ENCODE measurements at places on chromosomes 2 and 18. TPM values are rescaled to one million over a fixed set of nuclear protein-coding genes. Genes with fewer than 3 reads are reported as not detected.

GRCh38 chr2:231470246-231470900 lies 6.1 kb upstream of the NCL start:
- DNase-seq, result no peak

DNA sequence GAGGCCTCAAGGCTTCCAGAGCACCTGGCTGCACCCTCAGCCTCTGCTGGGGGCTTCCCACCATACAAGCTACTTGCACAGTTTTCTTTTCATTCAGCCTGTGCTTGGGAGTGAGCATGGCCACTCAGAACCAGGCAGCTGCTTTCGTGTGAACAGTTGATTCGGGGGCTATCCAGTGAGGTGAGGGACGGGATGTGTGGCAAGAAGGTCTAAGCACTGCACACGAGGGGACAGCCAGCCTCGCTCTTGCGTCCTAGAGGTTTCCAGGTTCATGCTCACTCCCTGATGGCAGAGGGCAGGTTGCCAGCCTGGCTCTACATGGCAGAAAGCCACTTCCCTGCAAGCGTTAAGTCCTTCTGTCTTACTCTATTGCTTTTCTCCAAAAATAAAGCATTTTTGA lies 146.2 kb downstream of the MBP start:
- DNase-seq, result no peak

Gene ERBB4
- not detected for polyA plus RNA-seq

Gene CNDP1
- polyA plus RNA-seq, result not detected

Gene NT5C1B
- polyA plus RNA-seq, result not detected

- DNase-seq, result no peak
These were observed 516.7 kb downstream of the LRRTM4 start for GRCh38 chr2:77005522-77005921.

DNA sequence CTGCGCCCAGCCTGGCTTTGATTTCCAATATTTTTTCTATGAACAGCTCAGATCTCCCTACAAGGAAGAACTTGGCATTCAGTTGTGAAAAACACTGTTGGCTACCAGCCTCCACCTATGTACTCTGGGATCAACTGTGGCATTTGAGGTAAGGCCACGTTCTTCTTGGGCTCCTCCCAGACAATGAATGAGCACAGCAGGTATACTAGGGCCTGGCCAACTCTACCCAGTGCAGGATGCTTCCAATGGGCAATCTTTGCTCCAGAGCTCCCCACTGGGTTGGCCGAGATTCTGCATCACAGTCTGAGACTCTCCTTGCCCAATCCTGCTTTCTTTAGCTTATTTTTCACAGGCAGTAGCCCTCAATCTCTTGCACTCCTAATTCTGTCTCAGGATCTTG lies 75.9 kb downstream of the TMEM131 start:
- no peak for DNase-seq

- DNase-seq, result peak; percentile 40
These were observed 39.8 kb downstream of the WDR33 start for GRCh38 chr2:127770973-127771735.

Gene INHA
- polyA plus RNA-seq, result 0.94 TPM

- no peak for DNase-seq
These were observed 730.9 kb upstream of the ID2 start for GRCh38 chr2:7951001-7951400.

Gene PARD3B
- 10.2 TPM for polyA plus RNA-seq

DNA sequence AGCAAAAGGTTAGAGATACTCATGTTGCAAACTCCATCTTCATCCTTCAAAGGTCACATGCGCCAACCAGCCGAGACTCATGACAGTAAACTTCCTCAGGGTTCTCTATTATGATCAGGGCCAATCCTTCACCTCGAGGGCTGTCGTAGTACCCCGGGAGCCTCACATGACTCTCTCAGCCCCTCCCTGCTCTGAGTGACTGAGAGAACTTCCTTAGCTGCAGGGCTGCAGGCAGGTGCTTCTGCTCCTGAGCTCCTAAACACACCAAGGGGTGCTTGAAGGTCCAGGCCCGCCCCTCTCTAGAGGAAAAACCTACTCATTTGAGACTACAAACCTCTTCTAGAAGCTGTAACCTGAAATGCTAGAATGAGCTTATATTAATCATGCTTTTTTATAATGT lies 48.2 kb downstream of the LONRF2 start:
- DNase-seq, result no peak

GRCh38 chr2:19643117-19643518 lies 258.7 kb downstream of the TTC32 start:
- no peak for DNase-seq

DNA sequence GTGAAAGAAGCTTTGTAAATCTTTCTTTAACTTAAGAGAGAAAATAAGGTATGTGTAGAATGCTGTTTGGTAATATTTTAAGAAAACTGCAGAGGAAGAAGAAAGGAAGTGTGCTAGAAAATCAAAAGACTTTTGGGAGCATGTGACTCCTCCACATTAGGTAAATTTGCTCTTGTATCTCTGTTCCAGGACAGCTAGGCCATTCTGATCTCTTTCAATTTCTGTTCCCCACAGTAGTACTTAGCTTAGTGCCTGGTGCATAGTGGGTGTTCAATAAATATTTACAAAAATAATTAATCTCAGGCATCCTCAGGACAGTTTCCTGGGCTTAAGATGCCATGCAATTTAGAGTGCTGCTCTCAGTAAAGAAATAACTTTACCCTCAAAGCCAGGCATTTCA lies 105.0 kb downstream of the GPD2 start:
- no peak for DNase-seq

GRCh38 chr2:197668296-197668695 lies 7.1 kb downstream of the RFTN2 start:
- no peak for DNase-seq

Gene TRABD2A
- polyA plus RNA-seq, result 3.8 TPM

DNA sequence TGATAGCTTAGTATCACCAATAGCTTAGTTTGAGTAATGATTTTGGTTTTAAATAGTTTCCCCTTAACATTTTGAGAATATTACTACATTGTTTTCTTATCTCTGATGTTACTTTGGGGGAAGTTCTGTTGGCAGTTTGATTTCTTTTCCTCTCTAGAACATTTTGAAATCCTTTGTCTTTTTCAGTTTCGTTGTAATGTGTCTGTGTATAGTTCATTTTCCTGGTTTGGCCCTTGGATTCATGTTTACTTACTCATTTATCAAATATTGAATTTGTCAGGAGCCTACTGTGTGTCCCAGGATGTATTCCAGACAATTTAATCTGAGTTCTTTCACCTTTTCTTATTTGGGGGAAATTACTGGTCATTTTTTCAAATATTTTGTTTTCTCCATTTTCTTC lies 16.7 kb downstream of the ANKRD12 start:
- no peak for DNase-seq

Gene CCDC141
- polyA plus RNA-seq, result not detected

DNA sequence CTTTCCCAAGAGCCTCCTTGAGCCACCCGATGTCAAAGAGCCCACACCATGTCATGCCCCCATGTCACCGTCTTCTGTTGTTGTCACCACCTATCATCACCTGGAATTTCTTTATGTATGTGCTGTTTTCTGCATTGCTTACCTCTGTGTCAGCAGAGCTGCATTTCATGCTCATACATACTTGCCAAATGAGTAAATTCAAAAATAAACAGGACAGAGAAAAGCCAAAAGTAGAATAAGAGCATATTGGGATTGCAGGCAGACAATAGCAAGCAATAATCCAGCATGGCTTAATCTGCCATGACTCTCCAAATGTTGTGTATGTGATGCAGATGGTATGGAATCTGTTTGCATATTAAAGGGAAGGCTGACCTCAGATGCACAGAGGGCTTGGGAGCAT lies 15.3 kb upstream of the RGPD4 start:
- no peak for DNase-seq

GRCh38 chr2:153780241-153780640 lies 91.5 kb upstream of the GALNT13 start:
- no peak for DNase-seq

Gene CCDC74B
- 2.7 TPM for polyA plus RNA-seq

Gene AGXT
- not detected for polyA plus RNA-seq

DNA sequence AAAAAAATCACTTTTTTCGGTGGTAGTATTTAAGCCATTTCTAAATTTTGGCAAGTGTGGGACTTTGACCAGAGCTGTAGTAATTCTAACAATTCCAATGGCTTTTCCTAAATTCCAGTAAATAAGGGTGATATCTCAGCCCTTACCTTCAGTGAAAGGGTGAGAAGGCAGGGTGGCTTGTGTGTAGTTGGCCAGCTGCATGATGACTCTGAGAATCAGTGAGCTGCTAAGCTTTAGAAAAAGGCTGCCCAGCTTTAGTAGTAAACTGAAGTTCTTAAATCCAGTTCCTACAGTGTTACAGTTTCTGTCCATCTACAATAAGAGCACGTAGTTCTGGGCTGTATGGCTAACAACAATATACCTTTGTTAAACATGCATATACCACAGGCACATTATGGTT lies 42.0 kb downstream of the OXER1 start:
- DNase-seq, result no peak

Gene HNRNPLL
- 49.7 TPM for polyA plus RNA-seq

Gene IL36A
- not detected for polyA plus RNA-seq

DNA sequence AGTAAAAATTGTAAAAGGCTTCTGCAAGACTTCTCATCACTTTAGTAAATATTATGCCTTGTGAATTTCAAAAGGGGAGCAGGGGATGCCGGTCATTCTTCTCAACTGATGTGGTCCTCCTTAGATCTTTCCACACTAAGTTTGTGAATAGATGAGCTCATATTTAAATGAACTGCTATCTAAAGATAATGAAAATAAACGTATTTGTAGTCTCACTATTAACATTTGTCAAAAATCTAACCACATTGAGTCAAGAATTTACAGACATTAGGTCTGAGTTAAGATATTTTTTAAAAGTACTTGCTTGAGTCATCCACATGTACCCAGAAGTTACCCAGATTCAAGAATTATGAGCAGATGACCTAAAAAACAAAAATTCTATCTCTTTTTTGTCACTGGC lies 6.5 kb downstream of the PRPF40A start:
- DNase-seq, result no peak

DNA sequence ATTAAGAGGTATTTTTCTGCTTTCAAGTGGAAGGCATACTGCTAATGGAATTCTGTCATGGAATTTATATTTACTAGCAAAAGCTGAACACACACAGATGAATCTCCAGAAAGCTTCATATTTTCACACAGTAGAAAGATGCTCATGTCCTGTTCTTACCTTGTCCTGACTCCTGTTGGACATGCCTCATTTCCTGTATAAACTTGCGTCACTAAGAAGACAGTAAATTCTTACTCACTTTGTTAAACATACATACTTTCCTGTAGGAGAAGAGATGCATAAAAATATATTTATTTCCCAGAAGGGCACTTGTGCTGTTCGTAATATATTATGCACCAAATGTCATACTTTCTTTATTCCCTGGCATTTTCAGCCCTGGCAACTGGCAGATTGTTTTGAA lies 238.3 kb upstream of the RASGRP3 start:
- DNase-seq, result no peak

- DNase-seq, result no peak
These were observed 246.0 kb upstream of the LYPD1 start for GRCh38 chr2:132915812-132916549.
